Activated naive CD4-positive, alpha-beta T cell treated with Interleukin-2 at 50 U/mL for 16 hours (primary cell): ENCODE measurements at places on chromosomes 6 and 20.

DNA sequence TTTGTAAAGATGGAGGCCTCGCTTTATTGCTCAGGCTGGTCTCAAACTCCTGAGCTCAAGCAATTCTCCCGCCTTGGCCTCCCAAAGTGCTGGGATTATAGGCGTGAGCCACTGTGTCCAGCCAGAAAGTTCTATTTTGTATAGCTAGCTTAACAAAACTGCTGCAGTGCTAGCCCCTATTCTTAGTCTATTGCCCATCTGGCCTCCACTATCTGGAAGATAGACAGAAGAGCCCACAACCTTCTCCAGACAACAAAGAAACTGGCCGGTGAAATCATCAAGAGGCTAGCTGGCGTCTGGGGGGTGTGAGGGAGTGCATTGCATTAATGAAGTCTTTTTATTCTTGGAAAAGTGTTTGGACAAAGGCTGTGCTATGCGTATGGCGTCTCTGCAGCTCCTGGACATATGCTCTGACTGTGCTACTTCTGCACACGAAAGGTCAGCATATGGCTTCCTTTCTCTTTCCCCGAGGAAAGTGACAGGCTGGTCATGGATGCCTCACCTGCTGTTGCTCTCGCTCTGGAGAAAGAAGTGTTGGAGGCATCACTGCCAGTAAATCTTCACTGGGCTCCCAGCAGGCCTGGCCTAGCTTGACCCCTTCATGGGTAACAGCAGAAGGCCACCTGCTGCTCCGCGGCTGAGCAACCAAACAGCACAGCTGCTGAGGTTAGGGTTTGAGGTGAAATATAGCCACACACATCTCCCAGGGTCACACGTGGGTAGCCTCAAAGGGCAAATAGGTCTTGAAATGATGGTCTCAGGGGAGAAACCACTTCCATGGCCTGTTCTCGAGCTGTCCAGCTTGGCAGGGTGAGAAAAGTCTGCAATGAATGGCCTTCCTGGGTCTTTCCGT lies 95.1 kb upstream of the IYD start:
- no peak for DNase-seq

- DNase-seq = no peak
Observed at GRCh38 chr20:50240092-50240491, 49.5 kb downstream of the CEBPB start.

DNA sequence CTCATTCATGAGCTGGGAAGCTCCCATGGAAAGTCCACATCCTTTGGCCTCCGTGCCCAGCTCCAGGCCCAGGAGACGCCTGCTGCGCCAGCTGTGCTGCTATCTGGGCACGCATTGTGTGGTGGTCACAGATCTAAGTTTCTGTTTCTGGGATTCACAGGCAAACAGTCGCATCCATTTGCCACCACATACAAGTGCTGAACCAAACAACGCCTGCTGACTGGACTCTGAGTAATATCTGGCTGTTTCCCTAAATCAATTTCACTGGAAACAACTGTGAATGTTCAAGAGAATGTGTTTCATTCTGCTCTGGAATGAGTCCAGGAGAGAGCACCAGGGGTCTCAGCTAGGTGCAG lies 45.5 kb downstream of the IRF4 start:
- no peak for DNase-seq

DNA sequence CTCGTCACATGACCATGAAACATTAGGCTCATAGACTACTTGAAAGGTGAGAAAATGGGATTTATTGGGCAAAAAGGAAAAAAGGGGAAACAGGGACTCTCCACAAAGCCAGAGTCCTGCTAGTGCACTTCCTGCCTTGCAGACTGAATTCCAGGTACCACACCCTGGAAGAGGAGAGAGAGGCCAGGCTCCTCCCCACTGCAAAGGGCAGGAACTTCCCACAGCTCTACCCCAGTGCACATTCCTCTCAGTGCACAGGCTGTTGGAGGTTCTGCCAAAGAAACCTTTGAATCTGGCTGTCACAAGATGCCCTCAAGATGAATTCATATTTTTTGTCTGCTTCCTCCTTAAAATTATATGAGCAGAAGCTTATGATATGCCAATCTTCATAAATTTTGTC lies 920.4 kb upstream of the GJE1 start:
- DNase-seq = no peak

DNA sequence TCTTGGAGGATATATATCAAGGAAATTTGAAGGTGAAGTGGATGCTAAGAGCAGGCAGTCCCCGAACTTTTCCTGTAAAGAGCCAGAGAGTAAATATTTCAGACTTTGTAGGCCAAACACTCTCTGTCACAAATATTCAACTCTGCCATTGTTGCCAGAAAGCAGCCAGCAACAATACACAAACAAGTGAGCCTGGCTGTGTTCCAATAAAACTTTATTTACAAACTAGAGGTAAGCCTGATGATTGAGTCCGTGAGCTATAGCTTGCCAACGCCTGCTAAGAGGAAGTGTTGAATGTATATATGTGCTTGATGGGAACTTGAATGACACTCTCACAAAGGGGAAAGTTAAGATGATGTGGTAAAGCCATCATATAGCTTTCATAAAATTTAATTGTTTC lies 166.0 kb upstream of the PLN start:
- no peak for DNase-seq

DNA sequence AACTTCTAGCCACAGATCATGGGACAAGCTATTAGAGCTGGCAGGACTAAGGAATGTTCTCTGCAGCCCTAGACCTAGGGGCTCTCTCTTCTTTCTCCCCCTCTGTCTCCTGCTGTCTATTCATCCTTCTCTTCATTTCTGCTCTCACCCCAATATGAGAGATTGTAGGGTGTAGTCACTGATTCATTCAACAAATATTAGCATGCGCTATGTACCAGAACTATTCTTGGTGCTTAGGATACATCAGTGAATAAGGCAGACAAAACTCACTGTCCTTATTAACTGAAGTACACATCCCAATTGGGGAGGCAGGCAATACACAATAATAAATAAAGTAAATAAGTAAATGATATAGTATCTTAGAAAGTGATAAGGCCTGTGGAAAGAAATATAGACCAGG lies 14.7 kb upstream of the SIRPB2 start:
- no peak for DNase-seq

DNA sequence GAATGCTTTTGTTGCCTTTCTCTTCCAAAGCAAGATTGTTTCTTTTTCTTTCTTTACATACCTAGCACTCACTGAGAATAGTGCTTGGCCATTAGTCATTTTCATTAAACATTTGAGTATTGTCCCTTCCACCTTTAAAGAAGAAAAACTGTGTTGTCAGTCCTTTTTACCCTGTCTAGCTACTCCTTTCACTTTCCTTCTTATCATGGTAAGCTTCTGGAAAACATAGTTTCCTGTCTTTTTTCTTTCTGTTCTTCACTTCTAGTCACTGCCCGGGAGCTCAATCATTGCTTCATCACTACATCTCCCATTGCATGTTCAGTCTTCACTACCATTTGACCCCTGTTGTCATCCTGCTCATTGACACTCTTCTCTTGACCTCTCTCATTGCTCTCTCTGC lies 12.1 kb downstream of the VAPB start:
- DNase-seq = no peak
